NCI-H1417 (cell line): ENCODE measurements at places on chromosomes 2 and 18.

GRCh38 chr2:126837966-126838715, 60.5 kb upstream of the TEX51 start:
- DNase-seq, result no peak

- DNase-seq, result no peak
These were observed 187.4 kb upstream of the NCKAP5 start for GRCh38 chr2:133755480-133756300.

DNA sequence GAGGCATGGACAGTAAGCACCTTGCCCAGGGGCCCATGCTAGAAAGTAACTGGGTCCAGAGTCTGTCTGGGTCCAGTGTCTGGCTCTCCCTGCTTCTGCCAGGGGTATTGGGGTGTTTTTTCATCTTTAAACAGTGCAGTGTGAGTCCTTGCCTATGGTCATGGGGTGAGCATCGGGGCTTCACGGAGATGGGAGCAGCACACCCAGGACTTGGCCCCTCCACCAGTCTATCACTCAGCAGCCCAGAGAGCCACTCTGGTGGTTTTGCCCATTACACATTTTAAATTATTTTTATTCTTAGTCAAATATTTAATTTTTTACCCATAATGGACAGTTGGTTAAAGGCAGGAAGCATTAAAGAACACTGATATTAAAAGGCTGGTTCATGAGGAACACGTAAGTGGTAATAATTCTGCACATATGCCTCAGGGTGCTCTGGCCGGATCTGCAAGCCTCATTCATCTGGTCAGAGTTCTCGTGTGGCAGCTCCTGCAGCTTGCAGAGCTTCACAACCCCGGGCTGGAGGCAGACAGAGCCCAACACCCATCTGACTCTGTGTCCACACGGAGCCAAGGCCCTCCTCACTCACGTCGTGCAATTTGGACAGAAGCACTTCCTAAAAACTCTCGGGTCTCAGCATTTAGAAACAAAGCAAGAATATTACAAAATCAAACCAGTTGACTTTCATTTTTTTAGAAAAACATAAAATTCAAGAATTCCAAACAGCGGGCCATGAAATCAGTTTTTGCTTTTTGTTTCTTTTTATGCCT, 204.1 kb downstream of the CTIF start:
- DNase-seq, result no peak

GRCh38 chr18:59927246-59927825, 27.5 kb downstream of the PMAIP1 start:
- no peak for DNase-seq
